HS-27A (cell line): ENCODE measurements at places on chromosomes 6 and 20.

DNA sequence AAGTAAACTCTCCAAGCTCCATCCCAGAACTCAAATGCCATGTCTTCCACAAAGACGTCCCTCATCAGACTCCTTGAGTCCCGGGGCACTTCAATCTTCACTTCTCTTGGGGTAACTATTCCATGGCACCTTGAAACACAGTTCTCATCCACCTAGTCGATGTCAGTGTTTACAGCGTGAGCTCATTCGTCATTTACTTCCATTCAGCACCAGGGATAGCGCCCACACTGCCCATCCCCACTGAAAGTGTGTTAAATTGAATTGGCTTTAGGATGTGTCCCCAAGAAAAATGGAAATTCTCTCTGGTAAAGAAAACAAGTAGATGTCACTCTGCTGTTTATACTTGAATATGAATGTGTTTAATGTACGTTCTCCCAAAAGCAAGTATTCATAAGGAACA is 31.3 kb downstream of the KCNK15 start:
- no peak for DNase-seq

- no peak for DNase-seq
Measured at GRCh38 chr6:40389254-40389653, 197.9 kb downstream of the LRFN2 start.

DNA sequence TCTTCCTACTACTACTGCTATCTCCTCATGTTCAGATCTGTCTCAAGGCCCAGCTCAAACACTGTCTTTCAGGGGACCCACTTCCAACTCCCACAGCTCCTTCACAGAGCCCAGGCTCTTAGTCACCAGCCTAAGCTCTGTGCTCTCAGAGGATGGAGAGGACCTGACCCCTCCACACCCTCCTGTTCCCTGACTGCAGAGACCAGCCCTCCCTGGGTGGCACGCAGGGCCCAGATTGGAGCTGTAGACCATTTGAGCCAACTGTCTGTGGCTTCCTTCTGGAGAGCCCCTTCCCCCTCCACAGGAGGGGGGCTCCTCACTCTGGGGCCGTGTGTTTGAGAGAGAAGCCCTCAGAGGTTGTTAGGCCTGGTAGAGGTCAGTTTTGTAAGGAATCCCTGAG is 9.8 kb downstream of the SNPH start:
- no peak for DNase-seq

GRCh38 chr20:62577490-62577836 is 64.8 kb upstream of the SLCO4A1 start:
- DNase-seq, result no peak

DNA sequence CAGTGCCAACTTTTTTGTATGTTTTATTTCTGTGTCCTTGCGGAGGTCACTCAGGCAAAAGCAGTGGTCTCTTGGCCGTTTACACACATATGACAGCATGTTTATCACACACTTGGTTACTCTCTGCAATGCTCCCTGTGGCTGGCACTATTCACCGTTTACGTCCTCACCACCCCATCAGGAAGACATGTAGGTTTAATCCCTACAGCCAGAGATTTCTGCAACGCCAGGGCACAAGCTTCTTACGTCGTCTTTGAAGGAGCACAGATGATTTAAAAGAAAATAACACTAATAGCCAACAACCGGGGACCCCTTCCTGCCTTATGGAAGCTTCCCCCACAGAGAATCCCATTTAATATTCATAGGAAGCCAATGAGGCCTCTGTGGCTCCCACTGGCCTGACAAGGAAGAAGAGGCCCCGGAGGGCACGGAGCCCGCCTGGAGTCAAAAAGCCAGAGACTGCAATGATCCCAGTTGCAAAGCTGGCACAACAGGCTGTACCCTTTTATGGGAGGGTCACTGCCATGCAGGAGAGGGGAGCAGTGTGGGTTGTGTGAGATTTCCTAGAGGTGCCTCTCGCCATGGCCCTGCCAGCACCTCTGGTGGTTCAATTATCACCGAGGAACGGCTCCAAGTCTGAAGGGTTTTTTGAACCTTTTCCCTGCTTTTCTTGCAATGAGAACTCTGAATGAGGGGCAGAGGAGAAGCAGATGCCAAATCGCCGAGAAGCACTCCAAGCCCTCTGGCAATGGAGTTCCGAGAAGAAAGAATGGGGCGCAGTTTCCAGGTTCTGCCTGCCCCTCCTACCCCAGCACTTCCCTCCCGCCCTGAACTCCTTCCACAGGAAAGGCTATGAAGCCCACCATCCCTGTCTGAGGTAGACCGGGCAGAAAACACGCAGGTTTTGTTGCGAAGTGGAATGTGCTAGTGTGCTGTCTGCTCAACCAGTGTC is 96.2 kb downstream of the THBS2 start:
- no peak for DNase-seq

DNA sequence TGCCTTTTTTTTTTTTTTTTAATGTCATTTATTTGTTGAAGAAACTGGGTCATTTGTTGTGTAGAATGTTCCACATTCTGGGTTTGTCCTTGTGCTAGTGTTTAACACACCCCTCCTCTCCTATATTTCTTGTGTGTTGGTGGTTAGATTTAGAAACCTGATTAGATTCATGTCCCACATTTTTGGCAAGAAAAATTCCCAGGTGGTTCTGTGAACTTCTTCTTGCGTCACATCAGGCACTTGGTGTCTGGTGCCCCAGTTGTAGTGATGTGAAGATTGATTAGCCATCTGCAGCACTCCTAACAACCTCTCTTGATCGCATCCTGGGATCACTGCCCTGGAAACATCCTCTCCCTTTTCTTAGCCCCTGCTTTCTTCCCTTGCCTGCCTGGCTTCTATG is 7.8 kb downstream of the PIGT start:
- DNase-seq, result no peak

- DNase-seq, result no peak
Measured at GRCh38 chr6:132491303-132491702, 21.6 kb downstream of the STX7 start.

DNA sequence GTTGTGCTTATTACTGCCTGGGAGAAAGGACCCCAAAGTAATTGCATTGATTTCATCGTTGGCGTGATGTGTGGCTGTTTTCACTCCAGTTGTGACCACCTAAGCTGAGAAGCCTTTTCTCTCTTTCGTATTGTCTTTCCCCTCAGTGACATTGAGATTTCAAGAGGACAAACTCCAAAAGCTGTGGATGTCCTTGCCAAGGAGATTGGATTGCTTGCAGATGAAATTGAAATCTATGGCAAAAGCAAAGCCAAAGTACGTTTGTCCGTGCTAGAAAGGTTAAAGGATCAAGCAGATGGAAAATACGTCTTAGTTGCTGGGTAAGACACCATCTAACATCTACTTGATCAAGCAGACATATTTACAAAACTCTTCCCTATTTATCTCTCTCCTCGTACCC is 60.5 kb downstream of the MTHFD1L start:
- DNase-seq, result no peak

DNA sequence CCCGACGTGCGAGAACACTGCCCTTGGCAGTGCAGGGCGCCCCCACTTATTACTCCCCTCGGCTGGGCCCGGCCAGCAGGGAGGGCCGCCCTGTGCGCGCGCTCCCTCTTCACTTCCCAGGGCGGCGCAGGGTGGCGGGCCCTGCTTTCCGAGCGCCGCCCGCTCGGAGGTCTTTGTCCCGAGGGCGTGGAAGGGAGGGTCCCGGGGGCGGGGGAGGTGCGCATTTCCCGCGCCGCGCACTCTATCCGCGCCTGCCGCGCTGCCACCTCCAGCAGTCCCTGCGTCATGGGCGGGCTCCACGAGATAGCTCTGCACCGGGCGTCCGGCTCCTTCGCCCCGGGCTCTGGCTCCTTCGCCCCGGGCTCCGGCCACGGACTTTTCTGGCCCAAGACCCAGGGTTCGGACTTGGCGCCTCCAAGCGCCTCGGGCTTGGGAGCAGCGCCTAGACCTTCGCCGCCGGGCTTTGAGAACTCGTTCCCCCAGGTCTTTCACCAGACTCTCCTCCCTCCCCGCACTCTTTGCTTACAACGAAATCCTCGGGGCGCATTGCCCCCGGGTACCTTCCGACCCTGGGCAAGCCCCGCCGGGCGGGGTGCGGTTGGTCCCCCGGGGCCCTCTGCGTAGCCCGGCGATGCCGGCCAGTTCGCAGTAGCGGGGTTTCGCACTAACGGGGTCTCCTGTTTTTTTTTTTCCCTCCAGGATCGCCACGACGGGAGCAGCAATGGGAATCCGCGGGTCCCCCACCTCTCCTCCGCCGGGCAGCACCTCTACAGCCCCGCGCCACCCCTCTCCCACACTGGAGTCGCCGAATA is 1.6 kb downstream of the TFAP2C start:
- DNase-seq, result no peak

DNA sequence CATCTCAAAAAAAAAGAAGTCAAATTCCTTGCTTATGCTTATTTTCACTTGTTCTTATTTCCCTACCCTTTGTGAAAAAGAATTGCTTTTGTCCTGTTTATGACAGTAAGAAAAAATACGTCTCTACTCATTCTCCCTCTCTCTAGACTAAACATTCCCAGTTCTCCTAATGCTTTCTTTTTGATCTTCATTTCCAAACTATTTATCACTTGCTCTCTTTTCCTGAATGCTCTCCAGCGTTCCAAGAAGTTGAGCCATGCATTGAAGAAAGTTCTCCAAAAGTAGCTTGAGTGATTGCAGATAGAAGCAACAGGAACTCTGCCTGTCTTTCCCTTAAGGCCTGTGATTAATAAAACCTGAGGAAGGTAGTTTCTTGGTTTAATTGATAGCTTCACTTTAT is 53.1 kb upstream of the TMEM170B start:
- no peak for DNase-seq

DNA sequence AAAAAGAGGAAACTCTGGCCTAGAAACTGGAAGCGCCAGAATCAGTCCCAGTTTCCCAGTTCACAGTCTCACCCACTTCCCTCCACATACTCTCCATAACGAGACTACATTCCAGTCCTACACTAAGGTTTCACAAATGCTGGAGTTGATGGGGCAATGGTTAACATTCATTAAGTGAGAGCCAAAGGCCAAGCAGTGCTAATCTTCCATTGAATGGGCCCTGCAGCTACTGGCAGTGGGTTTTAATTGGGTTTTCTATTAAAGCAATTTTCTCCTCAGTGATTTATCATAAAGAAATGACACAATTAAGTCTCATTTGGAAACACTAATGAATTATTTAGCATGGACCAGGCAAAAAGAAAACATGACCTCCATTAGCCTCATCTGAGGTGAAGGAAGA is 20.8 kb upstream of the NRSN1 start:
- DNase-seq, result no peak

DNA sequence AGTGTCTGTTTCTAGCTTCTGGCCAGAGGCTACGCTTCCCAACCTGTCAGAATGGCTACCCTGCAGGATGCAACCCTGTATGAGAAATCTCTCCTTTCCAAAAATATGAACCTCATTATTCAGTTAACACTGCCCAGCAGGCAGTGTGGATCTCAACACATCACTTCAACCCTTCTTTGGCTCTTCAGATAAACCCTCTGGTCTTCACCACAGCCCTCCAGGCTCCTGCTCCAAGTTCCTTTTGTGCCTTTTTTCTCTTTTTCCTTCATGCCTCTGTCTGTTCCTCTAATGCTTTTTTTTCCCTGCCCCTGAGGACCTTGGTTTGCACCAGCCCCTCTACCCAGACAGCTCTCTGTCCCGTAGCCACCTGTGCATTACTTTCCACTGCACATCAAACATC is 207.4 kb downstream of the MYLK4 start:
- DNase-seq, result no peak

DNA sequence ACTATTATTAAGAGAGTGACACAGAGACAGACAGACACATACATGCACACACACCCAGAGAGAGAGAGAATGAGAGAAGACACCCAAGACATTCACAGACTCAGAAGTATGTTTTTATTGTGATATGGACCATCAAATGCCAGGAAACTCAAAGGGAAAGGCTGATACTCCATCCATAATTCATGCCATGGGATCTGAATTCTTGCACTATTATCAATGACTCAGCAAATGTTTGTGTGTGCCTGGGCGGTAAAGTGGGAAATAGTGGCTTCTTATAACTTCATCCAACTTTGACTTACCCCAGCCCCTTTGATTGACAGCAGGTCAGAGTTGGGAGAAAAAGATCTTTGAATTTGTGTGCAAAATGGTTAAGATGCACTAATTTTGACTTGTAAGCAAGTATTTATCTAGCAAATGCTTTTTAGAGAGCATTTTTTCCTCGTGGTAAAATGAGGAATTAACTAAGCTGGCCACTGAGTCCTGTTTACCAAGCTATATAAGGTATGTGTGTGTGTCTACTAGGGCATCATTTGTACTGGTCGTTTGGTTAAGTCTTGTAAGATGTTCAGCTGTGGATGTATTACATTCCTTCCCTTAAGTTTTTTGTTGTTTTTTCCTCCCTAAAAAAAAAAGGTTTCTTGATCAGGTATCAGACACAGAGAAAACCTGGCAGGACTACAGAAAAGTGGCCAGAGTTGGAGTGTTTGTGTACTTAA is 3.0 kb upstream of the CCN2 start:
- no peak for DNase-seq

- DNase-seq, result no peak
Measured at GRCh38 chr6:157253017-157253416, 70.3 kb downstream of the TMEM242 start.

DNA sequence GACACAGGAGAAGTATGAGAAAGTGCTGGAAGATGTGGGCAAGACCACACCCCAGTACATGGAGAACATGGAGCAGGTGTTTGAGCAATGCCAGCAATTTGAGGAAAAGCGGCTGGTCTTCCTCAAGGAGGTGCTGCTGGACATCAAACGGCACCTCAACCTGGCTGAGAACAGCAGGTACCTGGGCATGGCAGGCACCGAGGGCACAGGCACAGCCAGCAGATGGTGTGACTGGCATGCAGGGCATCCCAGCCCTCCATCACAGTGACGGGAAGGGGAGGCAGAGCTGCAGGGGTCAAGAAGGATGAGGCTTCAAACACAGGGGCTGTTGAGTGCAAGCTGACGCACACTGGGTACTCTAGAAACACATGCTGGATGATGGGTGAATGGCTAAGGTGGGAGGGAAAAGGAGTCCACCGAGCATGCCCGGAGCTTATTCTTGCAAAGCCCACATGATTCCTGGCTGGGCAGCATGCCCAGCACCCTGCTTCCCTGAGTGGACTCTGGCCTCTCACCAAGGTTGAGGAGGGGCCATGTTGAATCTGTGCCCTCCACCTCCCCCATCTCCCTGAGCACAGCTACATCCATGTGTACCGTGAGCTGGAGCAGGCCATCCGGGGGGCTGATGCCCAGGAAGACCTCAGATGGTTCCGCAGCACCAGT is 26.3 kb downstream of the SPDEF start:
- DNase-seq, result no peak
